A375 (cell line): ENCODE measurements at places on chromosomes 3 and 15. TPM values are rescaled to one million over a fixed set of nuclear protein-coding genes. Genes with fewer than 3 reads are reported as not detected.

The XCR1 gene
- total RNA-seq: not detected in 2 replicates

The ACAN gene
- 0.29 and 1.5 TPM in 2 replicates for total RNA-seq

The PAQR5 gene
- total RNA-seq: 0.69 and 2.2 TPM in 2 replicates

The RTP1 gene
- not detected in 2 replicates for total RNA-seq

The CELSR3 gene
- total RNA-seq: 7.3 and 7.9 TPM in 2 replicates

The TNNC1 gene
- 1.1 and 1.5 TPM in 2 replicates for total RNA-seq

The FEZF2 gene
- total RNA-seq: not detected in 2 replicates

The LYZL4 gene
- 0.34 TPM in 1 of 2 replicates, not detected in the other for total RNA-seq

The GMNC gene
- total RNA-seq: not detected in 2 replicates

The RPLP1 gene
- 295 and 382 TPM in 2 replicates for total RNA-seq

The GOLGA6L7 gene
- not detected in 2 replicates for total RNA-seq

The MESP2 gene
- total RNA-seq: 0.74 and 0.98 TPM in 2 replicates

The HYPK gene
- total RNA-seq: 40.3 and 59.4 TPM in 2 replicates

The PKM gene
- 1,823 and 2,030 TPM in 2 replicates for total RNA-seq

The GNAT1 gene
- total RNA-seq: not detected in 2 replicates

The STAB1 gene
- 0.15 TPM in 1 of 2 replicates, not detected in the other for total RNA-seq

The ITIH3 gene
- 0.05 TPM in 1 of 2 replicates, not detected in the other for total RNA-seq

The LRTM1 gene
- total RNA-seq: not detected in 2 replicates

The CAMKV gene
- total RNA-seq: not detected in 2 replicates

The SYNPR gene
- total RNA-seq: not detected in 2 replicates

The NR2E3 gene
- total RNA-seq: 0.19 and 0.38 TPM in 2 replicates

The FGD5 gene
- total RNA-seq: not detected in 2 replicates

The ZSCAN2 gene
- 8.4 and 9.9 TPM in 2 replicates for total RNA-seq

The MOBP gene
- not detected in 2 replicates for total RNA-seq

The GHRL gene
- 0.13 and 1.8 TPM in 2 replicates for total RNA-seq

The PIK3R4 gene
- 28.4 and 44.6 TPM in 2 replicates for total RNA-seq

The RTP3 gene
- 0.08 TPM in 1 of 2 replicates, not detected in the other for total RNA-seq

The CHRM5 gene
- total RNA-seq: not detected in 2 replicates

The ATG7 gene
- total RNA-seq: 25.0 and 38.7 TPM in 2 replicates

The RASGRP1 gene
- 0.42 TPM in 1 of 2 replicates, not detected in the other for total RNA-seq

The SEMA6D gene
- 0.60 and 0.64 TPM in 2 replicates for total RNA-seq

The CYP1A1 gene
- 2.9 and 3.5 TPM in 2 replicates for total RNA-seq

The CMTM8 gene
- total RNA-seq: 2.4 and 2.7 TPM in 2 replicates

The TNIK gene
- total RNA-seq: 5.2 and 5.8 TPM in 2 replicates

The P2RY13 gene
- not detected in 2 replicates for total RNA-seq

The C3orf52 gene
- total RNA-seq: 5.1 and 6.0 TPM in 2 replicates

The GPR149 gene
- not detected in 2 replicates for total RNA-seq

The LDHAL6B gene
- total RNA-seq: not detected in 2 replicates

The GLDN gene
- total RNA-seq: 0.50 and 1.1 TPM in 2 replicates

The A4GNT gene
- total RNA-seq: not detected in 2 replicates

The CD200R1 gene
- 0.05 TPM in 1 of 2 replicates, not detected in the other for total RNA-seq

The STARD9 gene
- 2.6 and 3.6 TPM in 2 replicates for total RNA-seq

The TGM4 gene
- total RNA-seq: 0.80 TPM in 1 of 2 replicates, not detected in the other

The TEX55 gene
- not detected in 2 replicates for total RNA-seq

The GOLGA8T gene
- total RNA-seq: not detected in 2 replicates

The DUOX1 gene
- not detected in 2 replicates for total RNA-seq

The P2RY12 gene
- not detected in 2 replicates for total RNA-seq

The SNTN gene
- total RNA-seq: not detected in 2 replicates

The MME gene
- 7.6 and 9.4 TPM in 2 replicates for total RNA-seq
